ENCODE measurements at places on chromosomes 5 and 9.

DNA sequence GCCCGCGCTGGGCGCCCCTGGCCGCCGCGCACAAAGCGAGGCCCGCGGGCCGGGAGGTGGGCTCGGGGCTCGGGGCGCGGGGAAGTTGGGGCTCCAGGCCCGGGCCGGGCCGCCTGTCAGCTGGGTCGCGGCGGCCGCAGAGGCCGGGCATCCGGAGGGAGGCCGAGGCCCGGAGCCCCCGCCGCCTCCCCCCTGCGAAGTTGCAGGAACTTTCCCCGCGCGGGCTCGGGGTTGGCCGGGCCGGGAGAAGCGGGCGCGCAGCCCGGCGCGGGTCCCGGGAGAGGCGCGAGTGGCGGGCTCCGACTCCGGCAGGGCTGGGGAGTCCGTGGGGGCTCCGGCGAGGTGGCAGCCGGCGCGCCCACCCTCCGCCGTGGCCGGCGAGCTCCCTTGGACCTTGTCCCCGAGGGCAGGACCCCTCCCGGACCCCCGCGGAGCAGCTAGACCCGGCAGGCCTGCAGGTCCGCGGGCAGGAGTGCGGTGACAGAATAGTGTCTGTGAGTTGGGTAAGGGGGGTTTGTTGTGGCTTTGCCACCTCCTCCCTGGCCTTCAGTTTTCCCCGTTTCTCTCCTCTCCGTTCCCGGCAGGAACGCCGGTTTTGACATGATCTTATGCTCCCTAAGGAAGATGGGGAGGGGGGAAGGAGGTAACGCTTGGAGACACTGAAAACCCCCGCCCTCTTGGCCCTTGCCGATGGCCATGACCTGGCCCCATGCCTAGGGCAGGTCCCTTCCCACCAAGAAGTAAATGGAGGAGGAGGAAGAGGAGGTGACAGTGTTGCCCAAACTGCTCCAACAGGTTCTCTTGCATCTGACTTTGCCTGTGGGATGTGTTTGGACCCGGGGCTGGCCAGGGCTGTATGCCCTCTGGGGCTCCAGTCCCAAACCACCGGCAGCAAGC lies 942 bp downstream of the PHF2 start:
- no peaks in the 10 kb centered on the region for H3K36me3 ChIP-seq
- H3K27ac ChIP-seq = no peak overlapping the region
- peaks cover 16% of the 10 kb centered on the region for H3K27me3 ChIP-seq
- no peak for DNase-seq
- peak overlapping the region; percentile 91 for H3K4me3 ChIP-seq

DNA sequence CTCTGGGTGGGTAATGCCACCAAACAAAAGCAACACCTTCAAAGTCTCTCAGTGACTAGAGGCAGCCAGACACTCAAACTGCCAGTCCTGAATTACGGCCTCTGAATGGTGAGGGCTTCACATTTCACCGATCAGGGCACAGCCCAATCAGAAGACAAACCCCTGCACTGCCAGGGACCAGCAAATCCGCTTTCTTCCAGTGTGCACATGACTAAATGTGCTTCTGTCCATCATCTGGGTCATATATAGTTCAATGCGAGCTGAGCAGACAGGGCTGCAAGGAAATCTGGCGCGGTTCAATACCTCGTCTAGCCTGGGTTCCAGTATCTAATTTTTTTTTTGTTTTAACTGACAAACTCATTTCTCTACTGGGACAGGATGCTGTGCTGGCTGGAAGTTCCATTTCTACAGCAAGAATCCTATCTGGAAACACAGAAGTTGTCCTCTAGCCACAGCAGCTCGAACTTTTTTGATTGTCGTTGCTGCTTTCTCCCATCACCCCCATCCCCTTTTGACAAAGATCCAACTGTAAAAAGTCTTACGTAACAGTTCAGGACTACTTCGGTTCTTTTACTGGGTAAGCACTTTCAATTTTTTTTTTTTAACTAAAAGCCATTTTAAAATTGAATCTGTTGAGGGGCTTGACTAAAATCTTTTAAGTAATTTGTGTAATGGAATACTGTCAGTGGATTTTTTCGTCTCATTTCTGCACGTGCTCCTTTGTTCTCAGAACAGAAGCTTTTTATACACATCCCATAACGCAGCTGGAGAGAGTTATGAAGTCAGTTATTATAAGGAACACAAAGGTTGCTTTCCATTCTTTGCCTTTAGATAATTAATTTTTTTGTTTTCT lies 112.7 kb downstream of the NR6A1 start:
- DNase-seq = no peak
- no peaks in the 10 kb centered on the region for H3K36me3 ChIP-seq
- H3K27me3 ChIP-seq = no peaks in the 10 kb centered on the region
- peaks cover 9% of the 10 kb centered on the region for H3K4me1 ChIP-seq
- H3K4me3 ChIP-seq = peak overlapping the region; percentile 48
- peak overlapping the region; percentile 11 for H3K27ac ChIP-seq

- no peak overlapping the region for H3K4me3 ChIP-seq
- no peaks in the 10 kb centered on the region for H3K4me1 ChIP-seq
- DNase-seq = no peak
- H3K36me3 ChIP-seq = no peaks in the 10 kb centered on the region
- H3K27me3 ChIP-seq = no peaks in the 10 kb centered on the region
Measured at GRCh38 chr5:96254980-96255691, 177.9 kb downstream of the PCSK1 start.

DNA sequence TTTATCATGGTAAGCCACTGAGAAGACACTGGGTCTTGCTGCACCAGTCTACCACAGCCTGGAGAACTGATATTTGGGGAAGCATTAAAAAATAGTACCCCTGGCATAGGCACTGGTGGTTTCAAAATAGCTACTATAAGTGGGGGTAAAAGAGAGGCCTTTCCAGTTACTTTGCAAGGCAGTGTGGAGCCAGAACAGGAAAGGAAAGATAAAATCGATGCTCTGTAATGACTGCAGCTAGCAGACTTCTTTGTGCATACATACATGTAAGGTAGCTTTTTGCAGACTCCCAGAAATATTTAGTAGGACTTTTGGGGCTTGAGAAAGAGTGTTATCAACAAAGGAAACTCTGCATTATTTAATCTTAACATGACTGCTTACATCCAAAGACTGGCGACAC lies 31.3 kb upstream of the ALDOB start:
- no peak overlapping the region for H3K4me3 ChIP-seq
- no peaks in the 10 kb centered on the region for H3K27me3 ChIP-seq
- no peak for DNase-seq
- no peak overlapping the region for H3K27ac ChIP-seq
- H3K36me3 ChIP-seq = no peaks in the 10 kb centered on the region

GRCh38 chr5:31185951-31186350 lies 7.5 kb upstream of the CDH6 start:
- H3K4me3 ChIP-seq = no peak overlapping the region
- H3K4me1 ChIP-seq = no peaks in the 10 kb centered on the region
- no peaks in the 10 kb centered on the region for H3K27me3 ChIP-seq
- no peak for DNase-seq

DNA sequence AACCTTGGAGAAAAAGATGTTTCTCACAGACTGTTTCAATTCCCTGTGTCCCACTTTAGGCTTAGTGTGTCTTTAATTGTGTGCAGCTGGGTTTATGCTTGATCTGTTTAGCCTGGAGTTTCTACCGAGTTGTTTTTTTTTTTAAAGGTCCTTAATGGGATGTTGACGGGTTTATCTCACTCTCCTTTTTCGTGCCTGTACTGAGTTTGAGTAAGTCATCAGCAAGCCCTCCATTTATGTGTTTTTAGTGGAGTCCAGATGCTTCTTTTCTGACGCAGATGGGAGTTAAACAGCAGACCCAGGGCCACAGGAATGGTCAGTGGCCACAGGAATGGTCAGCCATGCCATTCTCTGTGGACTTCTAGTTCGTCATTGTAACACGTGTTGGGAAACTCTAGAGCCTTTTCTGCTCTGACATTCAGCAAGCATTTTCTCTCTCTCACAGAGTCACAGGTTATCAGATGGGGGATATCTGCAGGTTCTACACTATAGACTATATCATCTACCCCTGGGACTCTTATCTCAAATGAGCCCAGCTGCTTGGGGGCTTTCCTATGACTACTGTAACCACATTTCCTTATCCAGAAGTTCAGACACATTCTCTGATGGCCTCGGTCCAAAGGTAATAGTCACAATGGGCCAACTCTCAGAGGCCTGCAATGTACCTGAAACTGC lies 190.5 kb downstream of the TTLL11 start:
- H3K27me3 ChIP-seq = no peaks in the 10 kb centered on the region
- H3K4me1 ChIP-seq = no peaks in the 10 kb centered on the region
- H3K4me3 ChIP-seq = no peak overlapping the region
- no peak overlapping the region for H3K27ac ChIP-seq

- H3K27me3 ChIP-seq = no peaks in the 10 kb centered on the region
- H3K27ac ChIP-seq = no peak overlapping the region
- no peak overlapping the region for H3K4me3 ChIP-seq
- no peak for DNase-seq
Measured at GRCh38 chr5:136109453-136110135, 23.1 kb upstream of the SMAD5 start.

DNA sequence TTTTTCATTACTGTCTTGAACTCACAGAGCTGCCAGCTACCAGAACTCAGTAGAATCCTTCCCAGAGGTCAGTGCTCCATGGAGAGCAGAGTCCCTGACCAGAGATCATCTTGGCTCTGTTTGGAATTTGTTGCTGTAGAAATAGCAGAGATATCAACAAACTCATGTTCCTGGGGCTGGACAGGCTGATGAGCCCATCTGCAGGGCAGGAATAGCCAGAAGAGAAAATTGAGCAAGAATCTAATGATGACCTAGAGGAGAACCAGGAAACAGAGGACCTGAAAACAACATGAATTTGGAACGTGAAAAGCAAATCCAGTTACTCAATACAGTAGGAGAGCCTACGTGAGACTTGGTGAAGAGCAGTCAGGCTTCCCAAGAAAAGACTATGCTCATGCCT lies 437.8 kb downstream of the PLK2 start:
- H3K4me3 ChIP-seq = no peak overlapping the region
- no peak overlapping the region for H3K27ac ChIP-seq
- DNase-seq = no peak
- no peaks in the 10 kb centered on the region for H3K4me1 ChIP-seq

GRCh38 chr5:89968958-89969381 lies 440.6 kb downstream of the CETN3 start:
- no peak for DNase-seq
- H3K36me3 ChIP-seq = no peaks in the 10 kb centered on the region
- H3K4me3 ChIP-seq = no peak overlapping the region
- H3K27ac ChIP-seq = no peak overlapping the region

DNA sequence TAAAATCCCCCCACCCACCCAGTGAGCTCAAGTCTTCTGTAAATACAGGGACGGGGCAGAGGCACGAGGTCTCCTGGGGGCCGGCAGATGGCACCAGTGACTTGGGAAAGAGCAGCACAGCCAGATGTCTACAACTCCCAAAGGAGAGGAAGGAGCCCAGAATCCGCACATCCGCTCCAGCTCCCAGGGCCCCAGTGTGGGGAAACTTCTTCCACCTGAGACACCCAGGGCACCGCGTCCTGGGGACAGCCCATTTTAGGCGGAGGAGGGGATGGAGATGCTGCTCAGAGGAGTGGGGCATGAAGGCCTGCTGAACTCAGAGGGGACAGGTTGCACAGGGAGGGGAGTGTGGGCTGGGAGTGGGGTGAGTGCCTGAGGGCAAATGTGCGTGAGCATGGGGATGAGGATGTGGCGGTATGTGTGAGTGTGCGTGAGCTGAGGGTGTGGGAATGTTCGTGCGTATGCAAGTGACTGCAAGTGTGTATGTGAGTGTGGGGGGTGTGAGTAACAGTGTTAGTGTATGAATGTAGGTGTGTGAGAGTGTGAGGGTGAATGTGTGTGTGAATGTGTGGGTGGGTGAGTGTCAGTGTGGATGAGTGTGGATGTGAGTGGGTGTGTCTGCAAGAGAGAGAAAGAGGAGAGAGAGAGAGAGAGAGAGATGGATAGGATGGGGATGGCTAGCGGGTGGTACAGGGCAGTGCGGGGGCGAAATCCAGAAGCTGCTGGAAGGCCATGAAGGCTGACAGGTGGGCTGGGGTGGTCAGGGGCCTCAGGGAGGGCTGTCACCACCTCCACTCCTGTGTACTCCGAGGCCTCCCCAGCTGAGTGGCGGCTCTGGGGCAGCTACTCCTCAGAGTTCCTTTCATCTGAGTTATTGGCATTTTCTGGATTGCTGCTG lies 63.5 kb downstream of the DUSP1 start:
- no peaks in the 10 kb centered on the region for H3K4me1 ChIP-seq
- DNase-seq = no peak
- no peak overlapping the region for H3K27ac ChIP-seq
- H3K4me3 ChIP-seq = no peak overlapping the region
- no peaks in the 10 kb centered on the region for H3K36me3 ChIP-seq

DNA sequence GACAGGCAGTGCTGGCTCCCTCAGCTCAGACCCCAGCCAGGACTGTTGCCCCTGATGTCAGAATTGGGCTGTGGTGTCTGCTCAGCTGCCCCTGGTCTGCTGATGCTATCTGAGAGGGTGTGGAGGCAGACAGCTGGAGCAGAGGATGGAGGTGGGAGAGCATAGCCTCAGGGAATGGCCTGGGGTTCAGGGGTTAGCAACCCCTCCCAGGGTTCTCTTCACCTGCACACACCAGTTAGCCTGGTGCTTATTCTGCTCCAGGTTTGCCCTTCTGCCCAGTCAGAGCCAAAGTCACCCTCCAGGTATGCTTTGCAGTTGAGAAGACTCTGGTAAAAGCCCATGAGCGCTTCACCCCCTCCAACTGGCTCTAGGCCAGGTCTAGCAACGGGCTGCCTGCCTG lies 109.8 kb downstream of the SAXO1 start:
- no peaks in the 10 kb centered on the region for H3K36me3 ChIP-seq
- H3K4me1 ChIP-seq = no peaks in the 10 kb centered on the region
- no peak overlapping the region for H3K4me3 ChIP-seq
- no peak for DNase-seq

DNA sequence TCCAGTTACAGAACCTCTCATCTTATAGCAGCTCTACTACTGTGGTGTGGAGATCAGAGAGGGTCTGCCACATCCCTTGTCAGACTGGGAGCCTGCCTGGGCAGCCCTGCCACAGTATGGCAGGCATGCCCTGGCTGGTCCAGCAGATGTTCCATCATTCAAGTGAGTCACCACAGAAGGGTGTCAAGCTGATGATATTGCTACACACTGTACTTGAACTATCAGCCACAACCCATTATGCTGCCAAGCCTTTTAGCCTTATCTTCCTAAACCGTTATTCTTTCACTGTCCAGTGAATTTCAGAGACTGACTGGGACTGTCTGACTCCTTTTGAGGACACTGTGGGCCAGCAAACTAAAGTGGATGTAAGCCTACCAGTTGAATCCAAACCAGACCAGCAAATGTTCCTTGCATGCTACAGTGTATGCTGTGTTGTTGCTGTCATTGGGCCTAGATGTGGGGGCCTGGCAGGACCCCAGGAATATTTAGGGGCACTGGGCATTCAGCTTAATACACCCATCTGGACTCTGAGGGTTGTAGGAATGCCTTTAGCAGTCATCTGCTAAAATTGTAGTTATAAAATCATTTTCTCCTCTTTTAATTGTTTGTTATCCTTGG lies 202.6 kb downstream of the NR3C1 start:
- no peak for DNase-seq
- no peaks in the 10 kb centered on the region for H3K27me3 ChIP-seq
- H3K27ac ChIP-seq = no peak overlapping the region
- H3K4me1 ChIP-seq = no peaks in the 10 kb centered on the region
